ENCODE measurements at places on chromosomes 4 and X. TPM values are rescaled to one million over a fixed set of nuclear protein-coding genes. Genes with fewer than 3 reads are reported as not detected.

DNA sequence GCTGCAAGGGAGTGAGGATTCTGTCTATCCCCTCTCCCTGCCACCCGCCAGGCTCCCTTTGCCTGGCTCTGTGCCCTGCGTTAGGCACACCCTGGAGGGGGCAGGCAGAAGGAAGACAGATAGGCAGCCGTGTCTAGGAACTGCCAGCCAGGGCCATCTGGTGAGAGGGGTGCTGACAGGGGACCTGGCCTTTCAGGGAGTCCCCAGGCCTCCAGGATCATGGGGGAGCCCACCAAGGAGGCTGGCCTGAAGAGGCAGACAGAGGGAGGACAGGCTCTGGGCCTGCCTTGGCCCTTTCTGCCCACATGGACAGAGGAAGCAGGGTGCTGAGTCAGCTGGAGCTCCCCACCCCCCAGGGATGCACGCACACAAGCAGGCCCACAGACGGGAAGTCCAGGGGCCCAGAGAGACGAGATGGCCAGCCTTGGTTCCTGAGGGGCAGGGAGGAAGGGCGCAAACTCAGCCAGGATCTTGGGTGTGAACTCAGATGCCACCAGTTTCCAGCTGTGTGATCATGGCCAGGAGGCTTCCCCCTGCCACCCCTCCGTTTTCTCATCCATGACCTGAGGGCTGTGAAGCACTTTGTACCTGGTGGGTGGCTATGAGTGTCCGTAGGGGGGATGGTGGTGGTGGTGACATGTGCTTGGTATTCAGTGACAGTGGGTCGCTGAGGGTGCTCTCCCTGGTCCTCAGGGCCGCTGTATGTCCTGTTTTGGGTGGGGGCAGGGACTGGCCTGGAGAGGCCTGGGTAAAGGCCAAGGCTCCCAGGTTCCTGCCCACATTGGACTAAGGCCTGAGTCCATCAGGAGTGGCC is 1.8 kb downstream of the SH3BP2 start:
- DNase-seq: peak; percentile 51

- DNase-seq: no peak
These were observed 707 bp upstream of the SHROOM4 start for GRCh38 chrX:50814701-50815100.

PNMA5 gene
- 0.10 TPM for total RNA-seq

DNA sequence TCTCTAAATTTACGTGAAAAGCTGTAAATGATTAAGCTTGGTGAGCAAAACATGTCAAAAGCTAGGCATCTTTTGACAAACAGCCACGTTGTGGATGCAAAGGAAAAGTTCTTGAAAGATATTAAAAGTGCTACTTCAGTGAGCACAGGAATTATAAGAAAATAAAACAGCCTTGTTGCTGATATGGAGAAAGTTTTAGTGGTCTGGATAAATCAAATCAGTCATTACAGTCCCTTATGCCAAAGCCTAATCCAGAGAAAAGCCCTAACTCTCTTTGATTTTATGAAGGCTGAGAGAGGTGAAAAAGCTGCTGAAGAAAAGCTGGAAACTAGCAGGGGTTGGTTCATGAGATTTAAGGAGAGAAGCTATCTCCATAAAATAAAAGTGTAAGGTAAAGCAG is 487.2 kb downstream of the CCSER1 start:
- no peak for DNase-seq

DNA sequence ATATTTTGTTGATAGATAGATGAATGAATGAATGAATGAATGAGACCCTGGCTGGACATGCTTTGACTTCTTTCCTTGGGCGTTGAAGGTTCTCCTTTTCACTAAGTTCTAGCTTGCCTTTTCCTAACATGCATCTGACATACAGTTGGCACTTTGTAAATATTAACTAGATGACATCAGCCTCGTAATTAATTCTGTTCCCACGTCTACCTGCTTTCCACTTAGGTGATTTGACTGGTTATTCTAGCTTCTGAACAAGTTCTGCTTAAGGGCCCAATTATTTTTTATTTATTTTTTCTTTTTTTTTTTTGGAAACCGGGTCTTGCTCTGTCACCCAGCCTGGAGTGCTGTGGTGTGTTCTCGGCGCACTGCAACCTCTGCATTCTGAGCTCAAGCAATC is 13.9 kb upstream of the RASL11B start:
- DNase-seq: peak; percentile 23

- no peak for DNase-seq
These were observed 16.6 kb upstream of the CLNK start for GRCh38 chr4:10701161-10701560.

CENPVL2 gene
- not detected for total RNA-seq

DNA sequence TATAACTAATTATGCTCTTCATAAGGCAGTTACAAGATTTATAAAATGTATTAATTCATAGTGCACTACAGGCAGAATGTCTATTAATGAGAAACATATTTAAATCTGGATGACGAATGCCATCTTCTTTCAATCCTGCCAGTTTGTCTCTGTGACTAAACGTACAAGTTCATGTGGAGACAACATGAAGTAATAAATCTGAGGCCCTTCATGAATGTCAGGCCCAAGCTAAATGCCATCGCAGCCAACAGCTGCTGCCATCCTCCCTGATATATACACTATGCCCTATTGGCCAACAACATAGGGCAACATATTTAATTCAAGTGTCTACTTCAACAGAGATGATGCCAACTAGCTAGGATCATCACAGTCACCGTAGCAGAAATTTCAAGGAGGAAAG is 43.7 kb downstream of the TSPAN5 start:
- no peak for DNase-seq

- no peak for DNase-seq
These were observed 28.5 kb downstream of the PHEX start for GRCh38 chrX:22060415-22061280.

DNA sequence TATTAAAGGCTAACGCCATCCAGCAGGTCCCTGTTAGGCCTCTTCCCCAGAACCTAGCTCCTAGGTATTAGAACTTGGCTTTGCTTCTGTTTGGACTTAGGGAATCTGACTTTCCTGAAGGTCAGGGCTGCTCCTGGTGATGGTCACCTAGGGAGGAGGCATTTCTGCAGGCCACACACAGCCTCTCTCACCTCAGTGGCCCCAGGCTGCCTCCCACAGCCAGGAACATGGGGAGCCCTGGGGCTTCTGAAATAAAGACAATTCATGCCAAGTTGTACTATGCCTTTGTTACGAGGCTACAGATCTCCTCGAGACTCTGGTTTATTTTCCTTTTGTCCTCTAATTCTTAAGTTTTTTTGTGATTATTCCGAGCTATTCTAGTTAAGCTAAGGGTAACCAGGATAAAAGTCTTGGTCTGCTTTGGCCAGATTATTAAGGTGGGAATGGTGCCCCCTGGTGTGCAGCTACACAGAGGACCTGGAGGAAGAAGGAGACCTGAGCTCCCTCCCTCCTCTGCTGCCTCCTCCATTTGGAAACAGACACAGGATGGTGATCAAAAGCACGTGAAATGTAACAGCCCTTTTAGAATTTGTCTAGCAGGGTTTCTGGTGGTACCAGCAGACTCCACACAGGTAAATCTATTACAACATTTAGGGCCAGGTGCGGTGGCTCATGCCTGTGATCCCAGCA is 131.0 kb downstream of the DCLK2 start:
- DNase-seq: peak; percentile 71

DNA sequence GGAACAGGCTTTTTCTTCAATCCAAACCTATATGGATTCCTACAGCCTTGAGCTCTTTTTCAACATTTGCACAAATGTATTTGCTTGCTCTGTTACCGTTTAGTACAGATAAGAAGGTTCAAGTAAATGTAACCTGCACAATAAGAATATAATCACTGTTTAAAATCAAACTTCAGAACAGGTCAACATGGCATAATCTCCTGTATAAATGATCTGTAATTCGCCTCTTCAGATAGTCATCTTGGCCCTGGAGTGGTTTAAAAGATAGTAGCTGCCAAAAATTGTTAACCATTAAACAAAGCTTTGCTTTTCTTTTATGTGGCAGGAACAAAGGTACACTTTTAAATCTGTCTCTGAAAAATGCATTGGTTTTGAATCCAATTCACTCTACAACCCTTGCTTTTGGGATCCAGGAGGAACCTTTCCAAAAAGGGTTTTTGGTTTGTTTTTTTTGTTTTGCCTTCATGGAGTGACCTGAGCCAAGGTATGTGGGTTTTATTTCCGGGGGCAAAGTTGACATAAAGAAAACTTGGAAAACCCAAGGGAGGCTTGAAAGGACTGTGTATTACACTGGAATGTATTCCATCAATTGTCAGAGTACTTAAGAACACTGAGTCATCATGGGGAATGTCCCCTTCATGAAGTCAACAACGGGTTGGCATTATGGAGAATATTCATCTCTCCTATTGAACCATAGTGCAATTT is 210.4 kb upstream of the HCCS start:
- DNase-seq: peak; percentile 37

DNA sequence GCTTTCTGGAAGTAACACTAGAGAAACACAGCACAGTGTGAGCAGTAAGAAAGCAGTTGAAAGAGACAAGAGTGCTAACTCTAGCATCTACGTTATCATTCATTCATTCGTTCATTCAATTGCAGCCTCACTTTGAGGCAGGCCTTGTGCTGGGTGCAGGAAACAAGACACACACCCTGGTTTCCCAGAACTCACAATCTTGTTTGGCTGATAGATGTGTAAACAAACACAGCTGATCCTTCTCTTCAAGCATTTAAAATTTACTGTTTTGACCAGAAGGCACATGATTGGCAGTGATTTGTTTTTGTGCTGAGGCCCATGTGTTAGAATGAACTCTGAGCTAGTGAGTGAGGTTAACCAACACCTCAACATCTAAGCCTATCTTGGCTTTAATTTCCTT is 20.4 kb upstream of the TBC1D9 start:
- no peak for DNase-seq

IL13RA2 gene
- total RNA-seq: not detected

GRCh38 chr4:102328045-102328444 is 17.2 kb downstream of the SLC39A8 start:
- no peak for DNase-seq

GRCh38 chr4:155208258-155209054 is at the start of gene NPY2R:
Gene NPY2R (plus strand): TSS chr4:155208636. CDS start chr4:155213940, 5,304 bp downstream.
- DNase-seq: no peak

GRCh38 chrX:132858018-132858417 is 100.4 kb downstream of the HS6ST2 start:
- no peak for DNase-seq

DNA sequence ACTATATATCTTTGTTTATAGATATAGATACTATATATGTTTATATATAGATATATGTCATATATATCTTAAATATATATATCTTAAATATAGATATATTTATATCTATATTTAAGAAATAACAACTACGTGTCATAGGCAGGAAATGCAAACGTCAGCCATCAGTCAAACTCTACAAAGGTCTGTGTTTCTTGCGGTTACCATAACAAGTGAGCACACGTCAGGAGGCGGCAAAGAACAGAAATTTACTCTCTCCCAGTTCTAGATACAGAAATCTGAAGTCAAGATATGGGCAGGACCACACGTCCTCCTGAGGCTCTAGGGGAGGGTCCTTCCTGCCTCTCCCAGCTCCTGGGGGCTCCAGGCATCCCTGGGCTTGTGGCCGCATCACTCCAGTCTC is 6.5 kb downstream of the PLCXD1 start:
- no peak for DNase-seq

MAGEB2 gene
- not detected for total RNA-seq

GRCh38 chr4:53322696-53323095 is 43.2 kb downstream of the SCFD2 start:
- DNase-seq: peak; percentile 85

GRCh38 chrX:149002320-149002719 is 501.9 kb downstream of the AFF2 start:
- no peak for DNase-seq

SUPT20HL2 gene
- total RNA-seq: not detected

AWAT1 gene
- total RNA-seq: not detected

DNA sequence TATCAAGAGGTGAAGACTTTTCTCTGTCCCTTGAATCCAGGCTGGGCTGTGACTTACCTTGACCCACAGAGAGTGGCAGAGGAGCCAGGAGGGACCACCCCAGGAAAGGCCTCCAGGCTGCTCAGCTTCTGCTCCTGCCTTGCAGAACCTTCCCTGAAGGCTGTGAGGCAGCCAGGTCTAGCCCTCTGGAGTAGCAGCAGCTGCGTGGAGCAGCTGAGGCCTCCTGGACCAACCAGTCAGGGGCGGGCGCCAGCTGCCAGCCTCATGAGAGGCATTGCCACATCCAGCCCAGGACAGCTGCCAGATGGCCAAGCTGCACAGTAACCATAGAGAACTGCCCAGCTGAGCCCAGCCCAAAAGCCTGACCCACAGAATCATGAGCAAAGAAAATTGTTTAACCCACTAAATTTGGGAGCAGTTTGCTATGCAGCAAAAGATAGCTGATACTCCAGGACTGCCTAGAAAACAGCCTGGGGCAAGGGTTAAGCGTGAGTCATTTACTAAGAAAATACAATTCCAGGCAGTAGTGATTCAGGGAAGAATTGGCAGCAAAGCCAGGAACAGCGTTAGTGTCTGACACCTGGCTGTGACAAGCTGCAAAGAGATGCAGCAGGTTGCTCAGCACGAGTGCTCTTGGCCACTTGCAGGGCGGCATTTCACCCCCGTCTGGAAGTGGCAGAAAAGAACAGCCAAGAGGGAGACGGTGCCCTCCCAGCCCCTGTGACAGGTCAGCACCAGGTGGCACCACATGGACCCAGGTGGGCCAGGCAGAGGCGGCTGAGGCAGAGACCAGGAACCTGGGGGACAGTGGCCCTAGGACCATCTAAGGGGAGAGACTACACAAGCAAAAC is 14.7 kb upstream of the PDE6B start:
- DNase-seq: peak; percentile 30

FRAS1 gene
- total RNA-seq: 15.2 TPM

VCX gene
- not detected for total RNA-seq

DNA sequence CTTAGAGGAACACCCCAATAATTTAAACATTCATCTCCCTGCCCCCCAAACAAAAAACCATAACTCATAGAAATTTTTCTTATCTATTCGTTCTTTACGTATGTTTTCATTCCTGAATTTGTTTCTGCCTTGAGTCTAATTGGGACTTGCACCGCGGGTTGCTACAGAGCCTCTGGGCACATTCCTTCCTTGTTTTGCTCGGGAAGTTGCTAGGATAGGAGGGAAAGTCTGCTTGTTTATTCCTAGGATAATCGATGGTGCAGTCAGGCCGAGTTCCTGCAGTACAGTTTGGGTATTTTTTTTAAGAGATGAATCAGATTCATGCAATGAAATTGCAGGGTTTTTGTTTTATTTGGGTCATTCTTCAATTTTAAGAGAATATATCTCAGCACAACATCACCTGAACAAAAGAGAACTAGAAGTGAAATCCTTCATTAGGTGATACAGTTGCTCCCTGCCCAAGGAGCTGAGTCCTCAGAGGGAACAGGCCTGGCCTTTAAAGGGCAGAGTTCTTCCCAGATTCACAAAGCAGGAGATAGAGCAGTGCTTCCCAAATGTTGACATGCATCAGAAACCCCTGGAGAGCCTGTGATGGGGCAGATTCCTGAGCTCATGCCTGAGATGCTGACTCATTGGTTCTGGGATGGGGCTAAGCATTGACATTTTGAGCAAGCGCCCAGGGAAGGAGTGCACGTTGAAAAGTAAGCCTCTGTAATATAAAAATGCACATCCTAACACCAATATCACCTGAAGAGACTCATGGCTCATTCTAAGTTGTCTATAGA is 114.9 kb upstream of the FAM9B start:
- DNase-seq: no peak

CT45A1 gene
- total RNA-seq: not detected

GRCh38 chr4:113899271-113900070 is 80.0 kb downstream of the ARSJ start:
- no peak for DNase-seq

GRCh38 chr4:173269280-173269679 is 64.9 kb downstream of the HMGB2 start:
- DNase-seq: no peak

HSD17B13 gene
- total RNA-seq: not detected

Measured in HT-29 (cell line).